ENCODE measurements at places on chromosomes 3 and 15.
A peak's percentile ranks its signal among the peaks of the same experiment; 100 is the strongest.

DNA sequence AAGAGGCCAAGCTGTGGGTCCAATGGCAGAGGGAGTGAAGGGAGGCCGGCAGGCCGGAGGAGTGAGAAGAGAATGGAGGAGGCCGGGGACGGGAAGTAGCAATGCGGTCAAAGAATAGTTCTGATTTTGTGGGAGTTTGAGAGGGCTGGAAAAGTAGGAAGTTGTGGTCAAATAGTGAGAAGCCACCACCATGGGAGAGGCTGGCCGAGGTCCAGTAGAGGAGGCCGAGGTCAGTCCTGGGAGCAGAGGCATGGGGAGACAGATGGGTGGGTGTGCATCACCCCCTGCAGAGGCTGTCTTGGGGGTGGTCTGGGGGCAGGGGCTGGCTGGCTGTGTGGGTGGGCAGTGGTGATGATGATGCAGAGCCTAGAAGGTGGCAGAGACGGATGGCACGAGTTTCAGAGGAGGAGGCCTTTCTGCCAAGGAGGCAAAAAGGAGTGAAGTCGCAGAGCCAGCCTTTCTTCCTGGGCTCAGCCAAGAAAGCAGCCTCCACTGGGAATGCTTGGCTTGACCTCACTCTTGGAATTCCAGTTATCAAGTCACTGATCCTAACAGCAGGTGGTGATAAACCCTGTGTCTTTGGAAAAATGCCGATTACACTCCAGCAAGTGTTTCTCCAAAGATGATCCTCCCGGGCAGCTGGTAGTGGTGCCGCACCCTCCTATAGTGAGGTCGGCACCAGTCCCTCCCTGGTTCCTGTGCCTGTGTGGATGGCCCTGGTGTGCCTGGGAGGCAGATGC lies 57.3 kb downstream of the ARNT2 start:
- DNase-seq: no peak

- no peak for DNase-seq
These were observed 38.8 kb downstream of the BSN start for GRCh38 chr3:49593041-49593440.

- DNase-seq: no peak
These were observed 33.9 kb downstream of the SH3BP5 start for GRCh38 chr3:15298504-15298903.

DNA sequence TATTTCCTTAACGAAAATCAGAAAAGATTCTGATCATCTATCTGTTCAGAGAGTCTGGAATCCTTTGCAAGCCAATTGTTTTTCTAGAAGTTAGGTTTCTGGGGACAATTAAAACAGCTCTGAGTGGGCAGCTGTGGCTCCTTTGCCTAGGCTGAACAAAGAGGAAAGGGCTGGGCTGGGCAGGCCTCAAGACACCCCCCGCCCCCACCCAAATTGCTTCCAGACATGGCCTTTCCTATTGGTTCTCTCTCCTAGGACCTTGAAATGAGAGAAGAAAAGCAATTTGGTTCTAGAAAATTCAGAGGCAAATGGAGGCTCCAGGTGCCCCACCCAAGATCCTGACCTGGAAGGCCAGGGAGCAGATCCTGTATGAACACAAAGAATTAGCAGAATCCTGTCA lies 2.3 kb upstream of the ADPGK start:
- DNase-seq: no peak

- DNase-seq: no peak
These were observed 49.1 kb upstream of the RAB6B start for GRCh38 chr3:133944641-133945380.

- peak; percentile 8 for DNase-seq
These were observed 36.8 kb upstream of the TSPAN3 start for GRCh38 chr15:77107531-77108355.

- peak; percentile 48 for DNase-seq
These were observed 52.7 kb upstream of the SPTSSB start for GRCh38 chr3:161423911-161424522.

DNA sequence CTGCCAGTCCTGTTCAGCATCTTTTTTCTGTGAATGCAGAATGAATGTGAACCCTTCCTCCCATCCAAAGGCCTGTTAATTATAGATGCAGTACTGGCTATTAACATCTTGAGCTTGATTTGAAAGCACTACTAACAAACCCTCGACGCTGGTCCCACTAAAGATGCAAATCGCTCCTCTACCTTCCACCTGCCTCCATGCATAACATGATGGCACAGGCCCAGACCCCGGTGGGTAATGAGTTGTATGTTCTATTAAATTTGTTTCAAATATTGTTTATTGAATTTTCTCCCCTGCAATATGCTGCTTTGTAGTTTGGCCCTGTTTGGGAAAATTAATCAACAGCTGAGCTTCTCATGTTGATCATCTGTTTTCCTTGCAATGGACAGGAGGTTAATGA lies 69.3 kb downstream of the RAB11A start:
- no peak for DNase-seq

Measured in CD4-positive, alpha-beta T cell treated with Interleukin-4 for 4 hours (primary cell).